ENCODE measurements at places on chromosomes 13 and 19.

DNA sequence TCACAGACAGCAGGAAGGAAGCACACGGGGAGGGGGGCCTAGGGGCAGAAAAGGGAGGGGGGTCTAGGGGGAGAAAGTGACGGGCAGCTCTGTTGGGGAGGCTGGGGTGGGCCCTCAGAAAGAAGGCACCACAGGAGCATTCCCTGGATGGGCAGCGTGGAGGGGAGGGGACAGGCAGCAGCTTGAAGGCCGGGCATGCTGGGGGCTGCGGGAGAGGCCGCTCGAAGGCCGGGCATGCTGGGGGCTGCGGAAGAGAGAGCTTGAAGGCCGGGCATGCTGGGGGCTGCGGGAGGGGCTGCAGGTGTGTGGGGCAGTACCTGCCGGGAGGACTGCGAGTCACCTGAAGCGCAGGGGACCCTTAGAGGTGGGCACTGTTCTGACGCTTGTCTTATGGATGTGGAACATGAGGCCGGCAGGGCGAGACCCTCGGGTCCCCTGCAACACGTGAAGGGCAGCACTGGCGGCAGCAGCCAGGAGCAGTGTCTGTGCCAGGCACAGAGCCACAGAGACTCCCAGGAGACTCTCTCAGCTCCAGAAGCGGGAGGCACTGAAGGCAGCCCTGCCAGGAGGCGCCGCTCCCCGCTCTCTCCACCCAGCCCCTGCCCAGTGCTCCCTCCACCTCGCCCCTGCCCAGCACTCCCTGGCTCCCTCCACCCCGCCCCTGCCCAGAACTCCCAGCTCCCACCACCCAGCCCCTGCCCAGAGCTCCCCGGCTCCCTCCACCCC lies 13.3 kb downstream of the ZNF787 start:
- no peak for DNase-seq

GRCh38 chr13:42255886-42256285 lies 16.1 kb upstream of the AKAP11 start:
- DNase-seq, result no peak

DNA sequence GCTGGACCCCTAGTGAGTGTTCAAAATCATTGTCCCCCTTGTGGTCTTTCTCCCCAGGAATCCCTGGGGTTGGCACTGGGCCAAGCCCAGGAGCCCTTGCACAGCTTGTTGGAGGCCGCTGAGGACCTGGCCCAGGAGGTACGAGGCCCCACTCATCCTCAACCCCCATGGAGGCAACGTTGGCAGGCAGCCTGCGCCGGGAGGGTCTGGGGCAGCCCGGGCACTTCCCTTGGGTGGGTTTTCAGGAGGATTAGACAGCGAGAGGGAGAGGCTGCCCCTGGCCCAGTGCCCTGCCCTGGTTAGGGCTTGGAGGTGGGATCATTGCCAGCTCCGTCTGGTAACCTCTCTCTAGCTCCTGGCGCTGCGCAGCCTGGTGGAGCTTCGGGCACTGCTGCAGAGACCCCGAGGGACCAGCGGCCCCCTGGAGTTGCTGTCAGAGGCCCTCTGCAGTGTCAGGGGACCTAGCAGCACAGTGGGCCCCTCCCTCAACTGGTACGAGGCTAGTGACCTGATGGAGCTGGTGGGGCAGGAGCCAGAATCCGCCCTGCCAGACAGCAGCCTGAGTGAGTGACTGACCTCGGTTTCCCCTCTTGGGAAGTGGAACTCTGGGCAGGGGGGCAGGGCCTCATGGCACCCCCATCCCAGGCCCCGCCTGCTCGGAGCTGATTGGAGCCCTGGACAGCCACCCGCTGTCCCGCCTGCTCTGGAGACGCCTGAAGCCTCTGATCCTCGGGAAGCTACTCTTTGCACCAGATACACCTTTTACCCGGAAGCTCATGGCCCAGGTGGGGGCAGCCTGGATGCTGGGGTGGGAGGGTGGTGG lies 3.0 kb downstream of the ABCA7 start:
- DNase-seq, result peak; percentile 34

DNA sequence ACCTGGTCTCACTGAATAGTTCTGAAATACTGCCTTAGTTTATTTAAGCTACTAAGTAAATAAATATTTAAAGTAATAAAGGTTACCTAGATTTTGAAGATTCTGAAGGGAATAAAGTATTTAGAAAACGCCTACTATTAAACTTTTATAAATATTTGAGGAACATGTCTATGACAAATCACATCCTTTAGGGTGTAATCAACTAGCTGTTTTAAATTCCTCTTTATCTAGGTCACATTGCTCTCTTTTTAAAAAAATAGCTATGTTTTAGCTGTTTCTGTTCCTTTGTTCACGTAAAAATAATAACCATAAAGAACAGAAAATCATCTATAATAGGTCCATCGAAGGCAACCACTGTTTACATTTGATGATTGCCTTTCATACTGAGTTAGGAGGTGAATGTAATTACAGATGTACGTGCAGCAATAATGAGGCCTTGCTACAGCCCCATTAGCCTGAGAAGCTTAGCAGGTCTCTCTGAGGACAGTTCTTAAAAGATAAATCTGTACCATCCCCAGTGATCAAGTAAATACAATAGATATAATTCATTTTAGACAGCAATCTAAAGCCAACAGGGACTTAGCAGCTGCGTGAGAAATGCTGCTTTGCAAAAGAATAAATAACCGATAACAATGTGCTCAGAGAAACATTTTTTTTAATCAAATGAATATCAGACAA lies 449.5 kb downstream of the LIG4 start:
- no peak for DNase-seq

DNA sequence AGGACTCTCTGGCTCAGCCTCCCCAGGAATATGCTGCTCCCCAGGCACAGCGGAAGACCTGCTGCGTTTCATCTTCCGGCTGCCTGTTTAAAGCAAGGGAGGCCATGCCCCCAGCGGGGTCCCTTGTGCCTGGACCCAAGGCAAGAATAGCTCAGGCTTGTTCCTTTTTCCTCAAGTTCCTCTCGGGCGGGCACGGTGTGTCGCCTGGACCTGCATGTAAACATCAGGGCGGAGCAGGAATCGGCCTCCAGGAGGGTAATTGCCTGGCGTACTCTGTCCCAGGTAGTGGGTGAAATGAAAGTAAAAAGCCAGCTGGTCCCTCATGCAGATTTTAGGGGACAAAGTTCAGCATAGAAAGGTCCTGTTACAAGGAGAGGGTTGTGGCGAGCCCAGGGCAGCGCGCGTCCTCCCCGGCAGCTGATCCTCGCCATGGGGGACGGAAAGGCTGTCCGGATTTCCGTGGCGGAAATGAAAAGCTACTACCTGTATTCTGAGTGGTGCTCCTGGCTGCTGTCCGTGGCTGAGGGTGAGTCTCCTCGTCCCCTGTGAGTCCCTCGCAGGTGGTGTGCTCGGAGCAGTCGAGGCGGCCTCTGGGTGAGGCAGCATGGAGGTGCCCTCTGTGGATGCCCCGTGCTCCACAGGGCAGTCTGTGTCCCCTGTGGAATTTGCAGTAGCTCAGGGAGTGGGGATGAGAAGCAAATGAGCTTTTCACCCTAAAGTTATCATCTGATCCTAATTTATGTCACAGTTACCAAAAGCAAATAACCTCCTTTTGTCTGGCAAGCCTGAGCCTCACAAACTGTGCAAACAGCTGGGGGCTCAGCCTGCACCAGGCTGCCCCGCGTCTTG lies 16.2 kb downstream of the MCF2L start:
- DNase-seq, result peak; percentile 74

DNA sequence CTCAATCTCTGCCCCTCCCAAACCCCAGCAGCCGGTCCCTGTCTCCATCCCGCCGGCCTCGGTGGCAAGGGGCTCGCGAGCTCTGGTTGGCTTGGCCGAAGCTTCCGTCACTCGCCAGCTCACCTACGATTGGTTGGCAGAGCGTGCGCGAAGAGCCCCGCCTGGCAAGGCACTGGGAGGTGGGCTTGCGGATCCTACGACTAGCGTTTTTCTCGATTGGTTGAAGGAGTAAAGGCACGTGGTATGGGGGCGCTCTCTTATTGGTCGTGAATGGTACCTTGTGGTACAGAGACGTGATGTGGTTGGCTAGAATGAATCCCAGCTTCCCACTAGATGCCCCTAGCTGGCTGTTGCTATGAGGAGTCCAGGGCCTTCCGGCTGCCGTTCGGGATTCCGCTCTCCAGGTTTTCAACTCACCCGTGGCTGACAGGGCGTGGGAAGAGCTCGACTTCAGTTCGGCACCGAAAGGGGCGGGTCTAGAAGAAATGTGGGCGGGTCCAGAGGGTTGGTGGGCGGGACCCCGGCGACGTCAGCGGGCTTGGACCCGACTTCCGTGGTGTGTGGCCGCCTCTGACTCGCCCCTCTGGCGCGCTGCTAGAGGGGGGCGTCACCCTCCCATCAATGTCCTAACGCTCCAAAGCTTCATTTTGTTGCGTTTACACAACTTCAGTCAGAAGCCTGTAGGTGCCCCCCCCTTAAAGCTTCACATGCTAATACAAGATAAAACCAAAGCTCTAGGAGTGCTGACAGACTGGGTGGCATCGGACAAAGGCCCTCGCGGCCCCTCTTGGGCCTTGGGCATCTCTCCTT lies 847 bp upstream of the RAP2A start:
- DNase-seq, result peak; percentile 95

All from DMS53 (cell line).